ENCODE measurements at places on chromosomes 7 and 10.

DNA sequence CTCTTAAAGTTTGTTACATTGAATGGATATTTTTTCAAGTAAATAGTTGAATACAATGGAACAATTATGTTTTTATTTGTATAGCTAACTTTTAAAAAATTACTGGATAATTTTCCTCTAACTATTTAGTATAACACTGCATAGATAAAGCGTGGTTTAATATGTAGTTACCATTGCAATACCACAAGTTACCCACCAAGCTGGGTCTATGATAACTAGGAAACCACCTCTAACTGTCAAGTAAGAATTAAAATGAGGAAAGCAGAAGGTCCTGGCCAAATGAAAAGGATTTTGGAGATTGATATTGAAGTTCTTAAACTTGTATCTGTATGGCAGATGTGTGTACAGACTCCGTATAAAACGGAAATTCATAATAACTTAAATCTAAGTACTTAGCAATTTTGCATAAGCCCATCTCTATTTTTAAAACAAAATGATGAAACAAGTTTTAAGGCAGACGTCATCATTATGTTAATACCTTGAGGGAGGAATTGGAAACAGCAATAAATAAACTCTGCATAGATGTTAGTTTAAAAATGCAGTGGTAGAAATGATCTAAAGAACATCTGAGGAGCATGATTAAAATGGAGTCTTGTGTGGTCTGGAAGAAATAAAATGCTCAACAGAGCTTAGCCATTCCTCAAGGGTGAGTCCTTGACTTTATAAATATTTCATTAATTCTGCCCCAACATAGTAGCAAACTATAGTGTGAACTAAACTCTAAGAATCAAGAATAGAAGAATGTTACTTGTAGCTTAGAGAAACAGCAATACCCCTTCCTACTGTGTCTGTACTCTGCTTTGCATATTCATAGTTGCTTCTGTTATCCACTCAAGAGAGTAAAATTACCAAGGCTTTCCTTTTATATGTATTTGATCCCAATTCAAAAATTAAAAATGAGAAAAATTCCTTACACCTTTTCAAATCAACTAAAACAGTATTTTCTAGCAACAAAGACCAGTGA is 206.4 kb upstream of the FERD3L start:
- no peak for DNase-seq

- DNase-seq: no peak
These were observed 666 bp downstream of the SMKR1 start for GRCh38 chr7:129502708-129503685.

GRCh38 chr10:78115135-78115853 is 81.6 kb downstream of the RPS24 start:
- DNase-seq: no peak

GRCh38 chr7:106421181-106421762 is 136.5 kb upstream of the NAMPT start:
- no peak for DNase-seq

DNA sequence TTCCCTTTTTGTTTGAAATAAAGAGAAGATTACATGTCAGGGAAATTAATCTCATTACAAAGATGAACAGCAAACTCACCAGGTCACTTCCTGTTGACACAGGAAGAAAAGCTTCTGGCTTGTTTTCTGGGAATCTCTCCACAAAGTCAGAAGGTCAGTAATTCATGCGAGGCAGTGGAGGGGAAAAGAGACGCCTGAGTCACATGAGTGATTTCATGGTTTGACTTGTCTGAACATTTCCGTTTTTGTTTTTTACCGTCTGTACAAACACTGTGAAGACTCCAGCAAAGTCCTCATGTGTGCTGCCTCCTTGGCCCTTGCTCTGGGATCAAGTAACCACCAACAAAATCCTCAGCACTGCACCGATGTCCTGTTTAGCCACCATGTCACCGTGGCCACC is 2.5 kb upstream of the HABP2 start:
- DNase-seq: peak; percentile 45

- DNase-seq: no peak
These were observed 472.5 kb upstream of the GHITM start for GRCh38 chr10:83666762-83667161.

- DNase-seq: no peak
These were observed 95.1 kb downstream of the NRBF2 start for GRCh38 chr10:63228237-63228636.

GRCh38 chr10:86779220-86780017 is 23.0 kb downstream of the BMPR1A start:
- no peak for DNase-seq

DNA sequence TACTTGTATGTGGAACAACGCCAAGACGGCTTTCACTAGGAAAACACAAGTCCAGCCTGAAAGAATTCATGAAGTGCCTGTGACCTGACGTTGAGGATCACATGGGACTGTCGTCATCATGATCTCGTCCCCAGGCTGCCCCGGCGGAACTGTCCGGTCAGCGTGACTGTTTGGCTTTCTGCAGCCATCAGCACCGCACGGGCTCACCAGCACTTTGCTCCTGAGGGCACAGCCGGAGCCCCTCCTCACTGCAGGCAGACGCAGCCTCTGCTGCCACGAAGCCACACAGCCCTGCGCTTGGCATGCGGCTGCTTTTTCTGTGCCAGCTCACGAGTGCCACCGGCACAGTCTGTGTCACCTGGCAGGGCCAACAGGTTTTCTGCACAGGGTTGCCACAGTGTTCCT is 9.4 kb upstream of the GET4 start:
- DNase-seq: no peak

- DNase-seq: no peak
These were observed 399.4 kb downstream of the PLXDC2 start for GRCh38 chr10:20215547-20216152.

DNA sequence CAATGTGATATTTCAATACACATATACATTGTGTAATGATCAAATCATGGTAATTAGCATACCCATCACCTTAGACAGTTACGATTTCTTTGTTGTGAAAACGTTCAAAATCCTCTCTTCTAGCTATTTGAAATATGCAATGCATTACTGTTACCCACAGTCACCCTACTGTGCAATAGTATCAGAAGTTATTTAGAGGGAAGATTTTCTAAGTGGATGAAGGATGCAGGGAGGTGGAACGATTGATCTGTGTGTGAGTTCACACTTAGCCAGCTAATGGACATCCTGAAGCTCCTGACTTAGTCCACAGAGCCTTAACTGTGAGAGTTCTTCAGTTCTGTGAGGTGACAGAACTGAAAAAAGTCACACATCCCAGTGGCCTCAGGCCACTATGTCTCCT is 97.2 kb upstream of the LAMB4 start:
- DNase-seq: no peak

DNA sequence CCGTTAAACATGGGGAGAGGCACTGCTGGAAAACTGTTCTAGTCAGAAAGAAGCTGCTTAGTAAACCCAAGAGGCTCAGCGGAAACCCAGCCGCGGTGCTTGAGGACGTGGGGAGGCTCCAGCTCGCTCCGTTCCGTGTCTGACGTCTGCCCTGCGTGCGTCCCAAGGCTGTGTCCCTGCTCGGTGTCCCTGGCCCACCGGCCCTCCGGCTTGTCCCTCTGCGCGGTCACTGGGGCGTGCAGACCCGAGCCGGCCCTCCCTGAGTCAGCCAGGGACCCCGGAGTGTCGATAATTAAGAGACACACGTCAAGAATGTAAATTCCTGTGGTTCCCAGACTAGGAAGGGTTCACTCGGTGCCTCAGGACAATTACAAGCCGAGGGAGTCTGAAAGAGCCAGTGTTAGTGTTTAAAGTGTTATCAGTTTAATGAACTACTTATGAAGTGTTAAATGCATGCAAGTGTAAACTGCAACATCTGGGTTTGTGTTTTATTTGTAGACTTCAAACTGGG is 98.9 kb downstream of the WDR11 start:
- no peak for DNase-seq

GRCh38 chr10:35778306-35778705 is 136.2 kb upstream of the FZD8 start:
- no peak for DNase-seq

GRCh38 chr7:84792231-84792893 is 394.5 kb downstream of the SEMA3D start:
- DNase-seq: no peak

- no peak for DNase-seq
These were observed 45.9 kb downstream of the TMEM270 start for GRCh38 chr7:73906874-73907273.
